ENCODE measurements at places on chromosomes 1 and 21. TPM values are rescaled to one million over a fixed set of nuclear protein-coding genes. Genes with fewer than 3 reads are reported as not detected.
A peak's percentile ranks its signal among the peaks of the same experiment; 100 is the strongest.

The TAF12 gene
- total RNA-seq, result 23.0 TPM

GRCh38 chr1:155761736-155762405, 73.0 kb downstream of the DAP3 start:
- no peak overlapping the region for H3K4me3 ChIP-seq
- DNase-seq, result no peak
- no peak overlapping the region for H3K27ac ChIP-seq
- H3K4me1 ChIP-seq, result no peaks in the 10 kb centered on the region
- H3K27me3 ChIP-seq, result no peaks in the 10 kb centered on the region

DNA sequence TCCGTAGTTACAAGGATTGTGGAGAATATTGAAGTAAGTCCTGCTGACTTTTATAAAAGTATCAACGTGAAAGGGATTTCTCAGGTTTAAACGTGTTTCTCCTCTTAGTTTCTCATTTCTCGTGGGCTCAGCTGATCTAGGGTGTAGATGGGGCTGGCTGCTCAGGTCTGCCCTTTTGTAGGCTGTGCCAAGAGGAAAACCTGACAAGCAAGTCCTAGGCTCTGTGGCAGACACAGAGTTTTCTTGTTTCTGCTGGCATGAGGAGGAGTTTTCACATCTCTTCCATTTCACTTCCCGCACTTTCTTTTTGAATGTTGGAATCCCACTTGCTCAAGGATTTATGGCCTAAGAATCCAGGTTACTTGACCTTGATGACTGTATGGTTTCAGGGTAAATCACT, 14.8 kb downstream of the VPS13D start:
- H3K4me3 ChIP-seq, result no peak overlapping the region
- H3K4me1 ChIP-seq, result peaks cover 2% of the 10 kb centered on the region
- no peaks in the 10 kb centered on the region for H3K27me3 ChIP-seq

GRCh38 chr1:22925111-22925510, 47.6 kb downstream of the LACTBL1 start:
- H3K27ac ChIP-seq, result no peak overlapping the region
- peaks cover 21% of the 10 kb centered on the region for H3K27me3 ChIP-seq
- no peaks in the 10 kb centered on the region for H3K4me1 ChIP-seq
- H3K36me3 ChIP-seq, result no peaks in the 10 kb centered on the region
- no peak for DNase-seq

GRCh38 chr21:43352568-43353281, 74.2 kb downstream of the SIK1 start:
- H3K36me3 ChIP-seq, result no peaks in the 10 kb centered on the region
- H3K4me1 ChIP-seq, result peaks cover 7% of the 10 kb centered on the region
- no peak overlapping the region for H3K4me3 ChIP-seq
- DNase-seq, result peak; percentile 40
- H3K27ac ChIP-seq, result peak overlapping the region; percentile 83

GRCh38 chr1:198845851-198846250, 207.0 kb downstream of the PTPRC start:
- no peaks in the 10 kb centered on the region for H3K4me1 ChIP-seq
- no peaks in the 10 kb centered on the region for H3K27me3 ChIP-seq
- no peak overlapping the region for H3K4me3 ChIP-seq
- H3K27ac ChIP-seq, result no peak overlapping the region
- peaks cover 14% of the 10 kb centered on the region for H3K36me3 ChIP-seq
- no peak for DNase-seq
